ENCODE measurements at places on chromosomes 3 and 15. TPM values are rescaled to one million over a fixed set of nuclear protein-coding genes. Genes with fewer than 3 reads are reported as not detected.

CORO2B gene
- 7.7 TPM for total RNA-seq

PARP14 gene
- 107 TPM for total RNA-seq

PCSK6 gene
- 28.6 TPM for total RNA-seq

AADACL2 gene
- not detected for total RNA-seq

ANKRD63 gene
- 2.1 TPM for total RNA-seq

GRIP2 gene
- 0.38 TPM for total RNA-seq

PLCB2 gene
- total RNA-seq: 5.1 TPM

MKRN3 gene
- total RNA-seq: 0.44 TPM

P2RY14 gene
- 1.8 TPM for total RNA-seq

STARD9 gene
- total RNA-seq: 8.0 TPM

SCAANT1 gene
- total RNA-seq: not detected

CHRNA5 gene
- total RNA-seq: not detected

TNNC1 gene
- total RNA-seq: 43.5 TPM

PCOLCE2 gene
- total RNA-seq: 6.6 TPM
